ENCODE measurements at places on chromosomes 12 and 14.

DNA sequence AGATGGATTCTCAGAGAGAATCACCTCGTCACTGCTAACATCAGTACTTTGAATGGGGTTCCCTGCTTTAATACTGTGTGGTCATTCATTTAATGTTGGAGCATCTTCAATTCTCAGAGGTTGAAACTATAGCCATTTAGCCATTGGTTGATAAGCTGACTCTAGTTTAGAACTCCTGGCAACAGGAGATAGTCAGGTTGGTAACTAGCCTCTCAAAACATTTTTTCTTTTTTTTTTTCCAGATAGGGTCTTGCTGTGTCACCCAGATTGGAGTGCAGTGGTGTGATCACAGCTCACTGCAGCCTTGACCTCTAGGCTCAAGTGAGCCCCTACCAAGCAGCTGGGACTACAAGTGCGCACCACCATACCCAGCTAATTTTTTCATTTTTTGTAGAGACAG is 3.5 kb upstream of the NCKAP5L start:
- DNase-seq = no peak

DNA sequence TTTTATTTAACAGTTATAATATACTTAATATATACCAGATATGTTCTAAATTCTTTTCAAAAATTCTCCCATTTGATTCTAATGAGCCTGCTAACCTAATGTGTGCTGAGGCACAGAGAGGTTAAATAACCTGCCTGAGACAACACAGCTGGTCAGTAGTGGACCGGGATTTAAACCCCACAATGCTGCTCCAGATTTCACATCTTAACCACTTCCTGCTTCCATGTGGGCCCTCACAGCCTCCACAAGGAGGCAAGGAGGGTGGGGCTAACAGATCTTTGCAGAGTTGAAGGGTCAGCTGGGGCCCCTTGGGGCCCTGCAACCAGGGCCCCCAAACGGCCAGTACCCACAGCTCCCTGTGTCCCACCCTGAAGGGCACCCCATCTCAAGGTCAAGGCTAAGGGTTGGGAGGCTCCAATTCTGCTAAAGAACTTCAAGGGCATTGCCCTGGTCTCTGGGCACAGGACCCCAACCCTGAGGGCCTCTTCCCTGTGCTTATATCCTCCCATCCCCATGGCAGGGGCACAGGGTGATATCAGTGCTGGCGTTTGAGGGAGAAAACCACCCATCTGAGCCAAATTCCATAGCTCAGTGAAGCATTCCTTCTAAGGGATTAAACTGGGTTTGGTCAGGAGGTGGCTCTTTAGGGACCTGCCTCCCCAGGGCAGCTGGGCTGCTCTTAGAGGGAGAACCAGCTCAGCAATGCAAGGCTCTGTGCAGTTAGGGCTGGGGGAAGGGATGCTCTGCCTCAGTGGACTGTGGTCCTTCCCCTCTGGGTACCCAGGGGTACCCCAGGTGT is 2.2 kb downstream of the KRT80 start:
- no peak for DNase-seq

DNA sequence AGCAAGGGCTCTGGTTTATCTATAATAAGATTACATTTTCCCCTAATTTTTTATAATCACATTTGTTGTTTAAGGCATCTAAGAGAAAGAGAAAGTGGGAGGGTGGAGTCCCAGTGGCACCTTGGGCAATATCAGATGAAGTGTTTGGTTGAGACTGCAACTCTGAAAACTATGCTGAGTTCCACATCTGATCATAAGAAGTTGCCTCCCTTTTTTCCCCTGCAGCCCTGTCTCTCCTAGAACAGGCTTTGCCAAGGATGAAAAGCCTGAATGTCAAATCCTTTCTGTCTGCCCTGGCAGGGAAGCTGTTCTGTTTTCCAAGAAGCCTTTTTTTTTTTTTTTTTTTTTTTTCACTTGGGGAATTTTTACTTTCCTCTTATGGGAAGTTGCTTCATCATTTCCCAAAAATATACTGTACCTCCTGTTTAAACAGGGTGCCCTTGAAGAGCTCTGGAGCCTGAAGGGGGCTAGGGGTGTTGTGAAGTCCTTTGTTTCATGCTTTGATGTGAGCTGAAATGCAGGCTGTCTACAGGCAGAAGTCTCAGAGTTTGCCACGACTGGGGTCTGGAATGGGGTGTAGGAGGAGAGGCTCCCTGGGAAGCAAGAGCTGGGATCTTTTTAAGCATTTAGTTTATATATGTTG is 71.3 kb downstream of the SUSD6 start:
- no peak for DNase-seq

DNA sequence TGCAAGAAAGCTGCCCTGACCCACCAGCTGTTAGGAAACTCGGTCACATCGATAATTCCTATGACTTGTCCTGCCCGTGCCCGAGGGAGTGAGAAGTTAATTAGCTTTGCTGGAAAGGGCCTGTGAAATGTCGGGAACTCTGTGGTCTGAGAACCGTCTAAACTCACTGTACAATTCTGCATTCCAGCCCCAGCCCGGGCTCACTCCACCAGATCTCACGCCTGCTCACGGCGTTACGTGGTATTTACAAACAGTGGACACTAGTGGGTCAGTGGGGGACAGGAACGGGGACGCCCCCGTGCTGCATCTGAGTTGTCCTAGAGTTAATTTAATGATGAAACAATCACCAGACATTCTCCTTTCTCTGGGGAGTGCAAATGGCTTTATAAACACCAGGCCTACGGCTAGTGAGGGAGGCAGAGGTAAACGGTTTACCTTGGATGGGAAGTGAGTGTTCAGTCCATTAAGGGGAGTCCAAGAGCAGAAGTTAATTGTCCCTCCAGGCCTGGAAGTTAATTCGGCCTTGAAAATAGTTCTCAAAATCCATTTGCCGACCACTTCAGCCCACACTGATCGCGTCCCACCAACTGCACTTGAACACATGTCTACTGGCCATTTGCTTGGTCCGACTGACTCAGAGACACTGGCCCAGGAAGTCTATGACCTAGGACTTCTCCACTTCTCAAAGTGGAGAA is 93.5 kb upstream of the MED13L start:
- no peak for DNase-seq

GRCh38 chr12:42584651-42585111 is 4.9 kb downstream of the PRICKLE1 start:
- DNase-seq = no peak

- no peak for DNase-seq
Measured at GRCh38 chr12:88982694-88983093, 369.6 kb downstream of the DUSP6 start.

DNA sequence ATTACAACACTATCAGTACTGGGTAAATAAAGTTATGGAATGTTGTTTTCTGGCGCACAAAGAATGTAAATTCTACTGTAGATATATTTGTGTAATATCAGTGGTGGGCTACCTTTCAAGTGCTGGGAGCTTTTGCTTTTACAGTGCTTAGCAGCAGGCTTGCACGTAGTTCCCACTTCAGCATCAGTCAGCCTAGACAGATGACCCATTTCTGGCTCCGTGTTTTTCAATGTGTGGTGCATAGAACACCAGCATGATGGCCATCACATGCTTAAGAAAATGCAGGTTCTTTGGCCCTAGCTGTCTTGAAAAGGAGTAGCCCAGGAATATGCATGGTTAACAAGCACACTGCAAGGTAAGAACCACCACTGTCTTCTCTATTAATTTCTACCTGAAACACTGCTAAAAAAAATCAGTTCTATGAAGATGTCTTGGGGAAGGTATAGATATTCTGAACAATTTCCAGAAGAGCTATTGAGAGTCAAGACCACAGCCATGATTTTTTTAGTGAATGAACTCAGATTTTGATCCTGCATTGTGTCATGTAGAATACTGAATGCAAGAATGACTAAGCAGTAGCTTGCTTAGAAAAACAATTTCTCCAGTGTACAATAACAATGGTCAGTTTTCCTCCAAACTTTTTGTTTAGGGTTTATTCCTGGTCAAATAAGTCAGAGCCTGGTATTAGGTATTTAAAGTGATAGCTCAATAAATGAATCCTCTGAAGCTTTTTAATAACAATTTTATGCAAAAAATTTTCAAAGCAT is 195.7 kb downstream of the AKAP6 start:
- no peak for DNase-seq

DNA sequence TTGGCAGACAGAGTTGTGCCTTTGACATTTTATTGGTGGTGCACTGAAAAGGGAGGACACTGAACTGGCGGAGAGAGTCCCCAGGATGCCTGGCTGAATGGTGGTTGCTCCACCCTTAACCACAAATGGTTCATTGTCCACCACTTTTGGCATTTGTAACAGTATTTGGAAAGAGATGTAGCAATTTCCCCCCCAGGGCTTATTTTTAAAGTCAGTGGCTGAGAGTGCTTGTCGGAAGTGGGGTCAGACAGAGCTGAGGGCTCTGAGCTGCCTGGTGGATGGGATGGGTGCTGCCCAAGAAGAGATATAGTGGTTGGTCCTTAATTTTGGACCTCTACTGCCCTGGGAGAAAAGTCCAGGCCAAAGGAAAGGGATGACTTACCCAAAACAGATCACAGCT is 31.5 kb upstream of the FGF6 start:
- no peak for DNase-seq

DNA sequence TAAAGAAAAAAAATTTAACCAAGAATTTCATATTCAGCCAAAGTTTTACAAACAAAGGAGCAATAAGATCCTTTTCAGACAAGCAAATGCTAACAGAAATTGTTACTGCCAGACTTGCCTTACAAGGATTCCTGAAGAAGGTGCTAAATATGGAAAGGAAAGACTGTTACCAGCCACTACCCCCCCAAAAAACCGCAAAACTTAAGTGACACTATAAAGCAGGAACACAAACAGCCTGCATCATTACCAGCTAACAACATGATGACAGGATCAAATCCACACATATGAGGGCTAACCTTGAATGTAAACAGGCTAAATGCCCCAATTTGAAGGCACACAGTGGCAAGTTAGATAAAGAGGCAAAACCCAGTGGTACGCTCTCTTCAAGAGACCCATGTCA is 55.7 kb downstream of the APOBEC1 start:
- DNase-seq = no peak

DNA sequence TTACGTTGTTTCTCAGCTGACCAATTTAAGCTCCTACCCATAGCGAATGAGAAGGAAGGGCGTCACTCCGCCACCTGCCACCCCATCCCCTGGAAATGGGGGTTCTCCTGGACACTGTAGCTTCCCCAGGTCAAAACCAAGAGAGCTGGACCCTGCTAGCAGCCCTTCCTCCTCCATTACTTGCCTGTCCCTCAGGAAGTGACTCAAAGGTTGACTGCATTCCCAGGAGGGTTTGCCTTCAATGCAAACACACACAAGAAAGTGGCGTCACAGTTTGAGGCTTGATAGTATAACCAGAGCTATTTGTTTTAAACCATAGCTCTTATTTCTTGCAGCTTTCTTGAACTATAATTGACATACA is 79.1 kb downstream of the KCNK13 start:
- no peak for DNase-seq

DNA sequence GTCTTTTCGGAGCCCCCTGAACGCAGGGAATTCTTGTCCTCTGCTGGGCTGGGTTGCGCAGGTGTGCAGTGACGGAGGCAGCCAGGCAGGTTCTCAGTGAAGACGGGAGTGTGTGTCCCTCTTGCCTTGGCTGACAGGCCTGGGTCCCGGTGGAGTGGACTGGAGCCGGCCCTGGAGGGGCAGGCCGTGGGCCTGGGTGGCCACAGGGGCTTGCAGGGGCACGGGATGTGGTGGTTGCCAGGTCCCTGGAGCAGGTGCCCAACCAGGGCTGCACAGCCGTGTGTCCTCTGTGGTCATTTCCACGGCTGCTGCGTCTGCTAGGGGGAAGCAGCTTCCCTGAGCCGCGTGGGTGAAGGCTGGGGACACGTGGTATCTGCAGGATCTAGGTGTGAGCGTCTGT is 79.8 kb downstream of the ADGRD1 start:
- DNase-seq = no peak

- DNase-seq = no peak
Measured at GRCh38 chr12:32756476-32757066, 874 bp upstream of the YARS2 start.

GRCh38 chr12:8996682-8997405 is 7.5 kb downstream of the KLRG1 start:
- no peak for DNase-seq

DNA sequence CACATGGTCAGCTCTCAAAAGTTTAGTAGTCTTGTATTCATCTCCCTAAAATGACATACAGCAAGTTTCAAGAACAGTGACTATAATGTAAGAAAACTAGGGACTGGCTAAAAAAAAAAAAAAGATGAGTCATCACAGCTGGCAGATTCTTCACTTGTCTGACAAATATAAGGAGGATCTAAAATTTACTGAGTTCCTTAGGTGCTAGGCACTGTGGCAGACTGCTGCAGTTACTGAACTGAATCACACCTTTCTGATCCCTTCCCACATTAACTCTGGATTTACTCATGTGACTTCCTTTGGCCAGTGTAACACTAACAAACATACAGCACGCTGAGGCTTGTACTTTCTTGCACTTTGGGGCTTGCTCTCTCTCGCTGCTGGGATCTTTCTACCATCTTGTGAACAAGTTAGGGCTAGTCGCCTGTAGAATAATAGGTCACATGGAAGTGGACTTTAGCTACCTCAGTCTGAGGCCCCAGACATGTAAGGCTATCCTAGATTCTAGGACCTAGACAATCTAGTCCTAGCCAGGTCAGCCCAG is 32.1 kb downstream of the BAZ1A start:
- no peak for DNase-seq

DNA sequence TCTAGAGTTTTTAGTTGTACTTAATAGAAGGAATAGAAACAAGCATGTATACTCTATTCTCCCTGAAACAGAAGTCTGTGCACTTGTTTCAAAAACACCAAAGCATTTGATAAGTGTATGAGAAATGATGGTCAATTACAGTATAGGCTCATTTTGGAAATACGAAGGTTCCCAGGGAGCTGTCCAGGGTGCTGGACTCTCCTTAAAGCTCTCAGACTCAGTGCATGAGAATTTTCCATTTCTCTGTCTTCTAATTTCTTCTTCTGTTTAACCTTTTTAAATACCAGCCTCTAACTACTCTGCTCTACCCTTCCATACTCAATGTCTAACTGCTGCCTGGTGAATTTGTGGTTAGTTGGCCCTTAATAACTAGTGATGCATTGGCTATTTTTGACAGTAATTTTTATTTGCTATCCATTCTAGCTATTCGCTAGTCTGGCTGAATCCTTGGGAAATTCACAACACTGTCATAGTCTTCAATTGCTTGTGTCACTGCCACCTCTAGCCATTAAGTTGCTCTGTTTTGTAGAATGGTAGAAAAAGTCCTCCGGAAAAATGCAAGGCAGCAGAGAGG is 229.2 kb downstream of the NRXN3 start:
- peak; percentile 27 for DNase-seq

DNA sequence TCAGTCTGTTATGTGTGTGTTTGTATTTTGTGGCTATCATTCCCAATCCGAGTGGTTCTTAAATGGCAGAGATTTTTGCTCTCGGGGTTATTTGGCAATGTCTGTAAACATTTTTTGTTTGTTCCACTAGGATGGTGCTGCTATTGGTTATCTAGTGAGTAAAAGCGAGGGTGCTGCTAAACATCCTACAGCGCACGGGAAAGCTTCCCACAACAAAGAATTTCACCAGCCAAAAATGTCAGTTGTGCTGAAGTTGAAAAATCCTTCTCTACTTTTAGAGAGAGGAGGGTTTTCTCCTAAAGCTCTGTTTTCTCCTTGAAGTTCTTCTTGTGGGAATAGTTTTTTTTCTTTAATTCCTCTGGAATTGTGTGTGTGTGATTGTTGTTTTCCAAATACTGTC is 2.4 kb downstream of the EXD2 start:
- DNase-seq = peak; percentile 37
